SJCRH30 (cell line): ENCODE measurements at places on chromosomes 11 and 22.

GRCh38 chr11:103370076-103370475 is 260.9 kb downstream of the DYNC2H1 start:
- no peaks in the 10 kb centered on the region for H3K27me3 ChIP-seq
- H3K4me1 ChIP-seq: no peaks in the 10 kb centered on the region
- DNase-seq: no peak
- H3K27ac ChIP-seq: no peak overlapping the region

GRCh38 chr22:30275625-30276024 is 9.0 kb upstream of the OSM start:
- DNase-seq: no peak
- no peak overlapping the region for H3K27ac ChIP-seq
- no peaks in the 10 kb centered on the region for H3K27me3 ChIP-seq
- no peaks in the 10 kb centered on the region for H3K36me3 ChIP-seq

GRCh38 chr11:48054994-48055291 is 74.6 kb downstream of the PTPRJ start:
- no peaks in the 10 kb centered on the region for H3K36me3 ChIP-seq
- no peak for DNase-seq
- H3K4me3 ChIP-seq: no peak overlapping the region
- no peak overlapping the region for H3K27ac ChIP-seq

- no peak overlapping the region for H3K4me3 ChIP-seq
- no peaks in the 10 kb centered on the region for H3K36me3 ChIP-seq
- peak overlapping the region; percentile 45 for H3K27ac ChIP-seq
- DNase-seq: peak; percentile 94
- peaks cover 15% of the 10 kb centered on the region for H3K4me1 ChIP-seq
Measured at GRCh38 chr11:44286268-44286880, 23.6 kb downstream of the ALX4 start.

GRCh38 chr11:16989554-16989953 is 24.7 kb downstream of the PLEKHA7 start:
- no peaks in the 10 kb centered on the region for H3K27me3 ChIP-seq
- no peaks in the 10 kb centered on the region for H3K36me3 ChIP-seq
- no peak overlapping the region for H3K4me3 ChIP-seq
- H3K4me1 ChIP-seq: peaks cover 13% of the 10 kb centered on the region; the same call in 1 of the 2 replicates

- H3K4me1 ChIP-seq: no peaks in the 10 kb centered on the region
- H3K36me3 ChIP-seq: no peaks in the 10 kb centered on the region
Measured at GRCh38 chr11:96863520-96863919, 473.7 kb downstream of the JRKL start.

GRCh38 chr11:113874581-113875233 is 665 bp downstream of the USP28 start:
- peaks cover 3% of the 10 kb centered on the region for H3K4me1 ChIP-seq
- H3K27me3 ChIP-seq: no peaks in the 10 kb centered on the region
- H3K36me3 ChIP-seq: no peaks in the 10 kb centered on the region
- H3K27ac ChIP-seq: peak overlapping the region; percentile 23; the same call in 1 of the 2 replicates

GRCh38 chr22:42661985-42662831 is 13.0 kb upstream of the CYB5R3 start:
- peak; percentile 83 for DNase-seq
- H3K27me3 ChIP-seq: 0 out of 2 replicates have a peak, but pooled peaks cover 2% of the 10 kb centered on the region
- H3K4me3 ChIP-seq: peak overlapping the region; percentile 56
- H3K4me1 ChIP-seq: no peaks in the 10 kb centered on the region

- DNase-seq: no peak
- H3K27me3 ChIP-seq: peaks cover 6% of the 10 kb centered on the region; the same call in 1 of the 2 replicates
- no peak overlapping the region for H3K4me3 ChIP-seq
Measured at GRCh38 chr22:44439356-44440223, 58.4 kb downstream of the RTL6 start.

DNA sequence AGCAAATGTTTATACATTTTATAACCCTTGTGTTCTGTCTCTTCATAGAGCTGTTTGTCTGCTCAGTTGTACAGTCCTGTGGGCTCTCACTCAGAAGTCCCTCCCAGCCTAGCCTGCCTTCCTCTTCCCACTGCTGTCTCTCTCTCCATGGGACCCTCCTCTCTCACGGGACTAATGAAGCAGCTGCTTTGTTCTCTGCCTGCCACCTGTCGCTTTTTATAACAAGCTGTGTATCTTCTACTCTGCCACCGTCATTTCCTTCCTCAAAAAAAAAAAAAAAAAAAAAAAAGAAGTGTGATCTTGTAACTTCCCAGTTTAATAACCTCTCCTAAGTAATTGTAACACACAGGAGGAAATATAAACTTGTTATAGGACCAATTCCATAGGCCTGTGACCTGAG is 92.2 kb upstream of the ALKBH3 start:
- H3K27ac ChIP-seq: peak overlapping the region; percentile 94
- H3K4me3 ChIP-seq: no peak overlapping the region
- 0 out of 2 replicates have a peak, but pooled peaks cover 4% of the 10 kb centered on the region for H3K36me3 ChIP-seq
- H3K4me1 ChIP-seq: peaks cover 32% of the 10 kb centered on the region
- no peaks in the 10 kb centered on the region for H3K27me3 ChIP-seq

GRCh38 chr11:35167426-35167954 is 28.5 kb downstream of the CD44 start:
- H3K27me3 ChIP-seq: no peaks in the 10 kb centered on the region
- no peak for DNase-seq
- no peaks in the 10 kb centered on the region for H3K4me1 ChIP-seq
- no peak overlapping the region for H3K4me3 ChIP-seq
- H3K36me3 ChIP-seq: no peaks in the 10 kb centered on the region

DNA sequence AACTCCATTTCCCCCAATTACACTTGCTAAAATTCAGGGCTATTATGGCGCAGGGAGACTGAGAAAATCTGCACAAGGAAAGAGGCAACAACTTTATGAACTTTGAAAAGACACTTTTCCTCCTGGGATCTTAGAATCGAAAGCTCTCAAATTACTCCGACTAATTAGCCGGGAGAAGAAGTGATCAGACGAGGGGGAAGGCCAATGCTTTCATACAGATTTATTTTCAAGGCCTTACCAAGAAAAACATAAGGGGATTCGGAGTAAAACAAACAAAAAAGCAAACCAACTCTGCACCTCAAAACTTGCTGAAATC is 1.6 kb downstream of the PAX6 start:
- H3K4me3 ChIP-seq: peak overlapping the region; percentile 67
- H3K4me1 ChIP-seq: 0 out of 2 replicates have a peak, but pooled peaks cover 3% of the 10 kb centered on the region
- H3K36me3 ChIP-seq: no peaks in the 10 kb centered on the region
- peak; percentile 28 for DNase-seq
- peak overlapping the region; percentile 42 for H3K27ac ChIP-seq
- H3K27me3 ChIP-seq: no peaks in the 10 kb centered on the region

- H3K36me3 ChIP-seq: no peaks in the 10 kb centered on the region
- H3K4me1 ChIP-seq: peaks cover 40% of the 10 kb centered on the region
- DNase-seq: peak; percentile 49
Measured at GRCh38 chr11:830295-831117, 2.2 kb upstream of the CD151 start.

GRCh38 chr11:118606157-118606843 is 1.1 kb upstream of the PHLDB1 start:
- no peak for DNase-seq
- no peaks in the 10 kb centered on the region for H3K4me1 ChIP-seq
- peaks cover 8% of the 10 kb centered on the region; the same call in 1 of the 2 replicates for H3K36me3 ChIP-seq
- no peak overlapping the region for H3K4me3 ChIP-seq
- no peak overlapping the region for H3K27ac ChIP-seq
- H3K27me3 ChIP-seq: no peaks in the 10 kb centered on the region

- H3K27ac ChIP-seq: no peak overlapping the region
- DNase-seq: no peak
- no peak overlapping the region for H3K4me3 ChIP-seq
- no peaks in the 10 kb centered on the region for H3K4me1 ChIP-seq
- H3K27me3 ChIP-seq: no peaks in the 10 kb centered on the region
- peaks cover 39% of the 10 kb centered on the region for H3K36me3 ChIP-seq
Measured at GRCh38 chr22:46276563-46276962, 8.8 kb downstream of the TTC38 start.

GRCh38 chr11:122910775-122911174 is 28.2 kb downstream of the JHY start:
- H3K4me1 ChIP-seq: no peaks in the 10 kb centered on the region
- DNase-seq: no peak
- H3K4me3 ChIP-seq: no peak overlapping the region
- no peaks in the 10 kb centered on the region for H3K27me3 ChIP-seq

DNA sequence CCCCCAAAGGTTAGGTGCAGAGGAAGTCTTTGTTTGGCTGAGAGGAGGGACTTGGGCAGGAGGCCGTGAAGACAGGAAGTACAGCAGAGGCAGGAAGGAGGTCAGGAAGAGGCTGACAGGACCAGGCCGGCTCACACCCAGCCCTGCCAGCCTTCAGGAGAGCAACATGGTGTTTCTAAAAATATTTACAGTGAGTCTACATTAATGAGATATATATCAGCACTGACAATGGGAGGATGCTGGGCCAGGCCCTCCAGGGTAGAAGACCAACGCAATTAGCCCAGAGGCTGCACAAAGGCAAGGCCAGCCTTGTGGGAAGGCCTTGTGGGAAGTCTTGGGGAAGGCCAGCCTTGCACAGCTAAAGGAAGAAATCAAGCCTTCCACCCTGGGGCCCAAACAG is 7.9 kb upstream of the APLNR start:
- H3K4me1 ChIP-seq: peaks cover 28% of the 10 kb centered on the region
- no peak for DNase-seq
- no peaks in the 10 kb centered on the region for H3K27me3 ChIP-seq
- no peak overlapping the region for H3K4me3 ChIP-seq

- no peaks in the 10 kb centered on the region for H3K27me3 ChIP-seq
- DNase-seq: peak; percentile 87
- no peak overlapping the region for H3K27ac ChIP-seq
- peaks cover 26% of the 10 kb centered on the region for H3K36me3 ChIP-seq
- H3K4me3 ChIP-seq: no peak overlapping the region
Measured at GRCh38 chr11:62694455-62695167, 5.3 kb upstream of the LRRN4CL start.
